ENCODE measurements at places on chromosomes 5 and 9. TPM values are rescaled to one million over a fixed set of nuclear protein-coding genes. Genes with fewer than 3 reads are reported as not detected.

CAMK2A gene
- total RNA-seq: 1.2 TPM

SLCO4C1 gene
- total RNA-seq: 39.8 TPM

WDR38 gene
- total RNA-seq: not detected

HTR4 gene
- total RNA-seq: not detected

SLF1 gene
- 7.1 TPM for total RNA-seq

SPAG8 gene
- total RNA-seq: 1.8 TPM

HRH2 gene
- total RNA-seq: 4.1 TPM

DNA sequence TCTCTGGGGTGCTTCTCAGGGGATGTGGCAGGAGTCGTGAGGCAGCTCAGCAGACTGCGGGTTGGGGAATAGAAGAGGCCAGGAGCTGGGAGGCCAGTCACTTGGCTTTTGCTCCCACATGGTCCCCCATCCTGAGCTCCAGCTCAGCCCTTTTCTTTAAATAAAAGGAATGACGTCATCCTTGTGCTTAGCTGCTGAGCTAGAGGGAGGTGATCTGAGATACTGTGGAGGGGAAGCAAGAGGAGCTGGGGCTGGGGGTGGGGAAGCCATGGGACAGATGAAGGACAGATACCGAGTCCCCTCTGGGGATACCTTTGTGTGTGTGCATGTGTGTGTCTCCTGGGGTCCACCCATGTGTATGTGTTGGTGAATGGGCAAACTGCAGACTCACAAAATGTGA lies 89.0 kb upstream of the ARAP3 start:
- DNase-seq: no peak

DNA sequence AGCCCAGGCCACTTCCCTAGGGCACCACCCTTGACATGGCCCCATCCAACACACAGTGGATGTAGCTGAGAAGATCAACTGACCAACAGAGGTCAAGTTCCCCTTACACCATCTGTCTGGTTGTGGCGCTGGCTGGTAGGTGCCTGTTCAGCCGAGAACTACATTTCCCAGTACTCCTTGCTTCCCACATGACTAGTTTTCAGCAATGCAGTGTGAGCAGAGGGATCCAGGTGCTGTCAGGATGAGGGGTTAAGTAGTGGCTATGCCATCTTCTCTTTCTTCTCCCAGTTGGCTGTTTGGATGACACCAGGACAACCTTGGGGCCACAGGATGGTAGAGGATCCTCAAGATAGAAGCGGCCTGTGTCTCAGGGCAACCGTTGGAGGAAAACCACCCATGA lies 48.6 kb upstream of the SH3PXD2B start:
- DNase-seq: no peak

GRCh38 chr9:82590845-82591244 lies 472.1 kb downstream of the RASEF start:
- no peak for DNase-seq

DNA sequence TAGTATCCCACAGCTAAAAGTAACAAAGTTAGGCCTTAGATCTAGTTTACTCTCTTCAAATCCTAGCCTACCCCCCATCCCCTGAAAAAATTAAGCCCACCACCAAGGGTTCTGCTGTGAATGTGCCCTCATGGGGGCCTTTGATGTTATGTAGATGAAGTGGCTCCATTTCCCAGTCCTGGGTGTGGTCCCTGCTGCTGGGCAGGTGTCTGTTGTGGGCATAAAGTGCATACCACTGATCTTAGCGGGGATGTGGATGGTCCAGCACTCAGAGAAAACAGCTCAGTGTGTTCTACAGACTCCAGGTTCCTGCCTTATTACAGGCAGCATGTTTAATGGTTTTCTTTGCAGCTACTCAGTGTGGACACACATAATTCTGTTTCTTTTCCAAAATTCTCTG lies 1.9 kb downstream of the PCBD2 start:
- DNase-seq: no peak

DNA sequence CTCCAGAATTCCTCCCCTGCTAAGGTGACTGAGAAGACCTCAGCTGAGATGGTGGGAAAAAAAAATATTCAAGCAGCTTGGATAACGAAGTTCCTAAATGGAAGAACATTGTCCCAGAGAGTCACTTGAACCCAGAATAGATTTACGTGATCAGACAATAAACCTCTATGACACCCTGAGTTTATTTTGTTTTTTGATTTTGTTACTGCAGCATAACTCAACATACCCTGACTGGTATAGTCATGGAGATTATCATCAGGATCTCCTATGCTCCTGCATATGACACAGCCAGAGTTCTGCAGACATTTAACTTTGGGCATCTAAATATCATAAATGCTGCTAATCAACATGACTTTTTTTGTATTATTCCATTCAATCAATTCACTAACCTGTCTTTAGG lies 282.9 kb downstream of the RASEF start:
- no peak for DNase-seq

DNA sequence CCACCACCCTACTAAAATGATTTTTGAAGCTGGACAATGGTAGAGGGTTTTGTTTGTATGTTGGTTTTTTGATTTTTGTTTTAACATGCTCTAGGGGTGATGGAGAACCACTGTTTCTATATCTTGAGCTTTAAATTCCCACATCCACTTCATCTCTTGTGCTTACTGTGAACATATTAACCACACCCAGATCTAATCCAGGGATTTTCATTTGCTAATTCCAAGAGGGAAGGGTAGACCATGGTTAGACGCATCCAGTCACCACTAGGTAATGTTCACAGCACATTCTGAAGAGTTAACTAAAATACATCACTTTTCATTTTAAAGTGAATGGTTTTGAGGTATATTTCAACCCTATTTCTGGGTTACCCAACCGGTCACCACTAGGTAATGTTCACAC lies 36.5 kb upstream of the IQGAP2 start:
- no peak for DNase-seq

- DNase-seq: no peak
Observed at GRCh38 chr9:85246541-85246940, 495.2 kb downstream of the AGTPBP1 start.

- DNase-seq: no peak
Observed at GRCh38 chr5:59850766-59851165, 42.8 kb downstream of the PDE4D start.

DNA sequence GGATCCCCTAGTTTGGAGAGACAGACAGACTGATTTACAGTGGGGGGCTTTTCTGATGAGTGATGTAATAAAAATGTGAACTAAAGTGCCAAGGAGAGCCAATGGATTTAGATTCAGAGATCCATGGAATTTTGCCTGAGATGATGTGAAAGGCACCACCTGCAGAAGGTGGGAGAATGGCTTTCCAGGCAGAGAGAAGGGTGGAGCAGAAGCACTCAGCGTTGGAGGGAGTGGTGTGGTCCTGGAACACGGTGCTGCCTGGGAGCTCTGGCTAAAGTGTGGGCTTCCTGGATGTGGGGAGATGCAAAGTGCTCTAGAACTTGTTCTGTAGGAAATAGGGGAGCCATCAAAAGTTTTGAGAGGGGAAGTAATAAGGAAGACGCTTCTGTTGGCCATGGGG lies 57.0 kb downstream of the IQGAP2 start:
- no peak for DNase-seq

GRCh38 chr5:77935506-77936364 lies 159.6 kb upstream of the TBCA start:
- DNase-seq: no peak

DNA sequence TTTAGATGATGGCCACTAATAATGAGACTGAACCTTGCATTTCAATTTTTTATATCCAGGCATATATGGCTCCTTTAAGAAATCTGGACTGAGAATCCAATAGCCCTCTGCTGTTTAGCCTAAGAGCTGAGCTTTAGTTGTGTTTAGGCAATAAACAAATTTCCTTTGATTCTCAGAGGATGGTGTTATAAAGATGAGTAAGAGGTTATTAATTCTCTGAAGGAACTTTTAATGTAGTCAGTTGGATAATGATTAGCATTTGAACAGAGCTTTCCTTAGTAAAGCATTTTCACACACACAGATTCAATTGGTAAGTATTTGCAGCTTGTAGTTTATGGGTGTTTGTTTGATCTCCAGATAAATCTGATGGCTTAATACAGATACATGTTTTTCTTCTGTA lies 149.6 kb downstream of the PRR16 start:
- no peak for DNase-seq

GRCh38 chr5:114665551-114665950 lies 303.7 kb downstream of the KCNN2 start:
- no peak for DNase-seq

DNA sequence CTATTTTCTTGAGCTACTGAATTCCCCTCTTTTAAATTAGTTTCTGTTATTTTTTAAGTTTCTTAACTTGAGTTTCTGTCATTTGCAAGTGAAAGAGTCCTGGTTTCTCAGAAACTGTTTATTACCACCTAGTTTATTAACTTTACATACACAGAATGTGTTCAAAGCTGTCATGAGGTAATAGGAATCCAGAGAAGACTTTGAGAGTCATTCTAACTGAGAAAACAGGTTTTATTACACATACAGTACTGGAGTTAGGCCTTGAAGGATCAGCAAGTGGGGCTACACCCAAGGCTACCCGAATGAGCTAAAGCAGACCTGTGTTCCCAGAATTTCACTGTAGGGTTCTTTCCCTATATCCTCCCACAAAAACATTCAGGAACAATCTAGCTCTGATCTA lies 33.1 kb downstream of the FAM114A2 start:
- DNase-seq: no peak

GRCh38 chr5:67051164-67051563 lies 145.4 kb downstream of the CD180 start:
- DNase-seq: no peak

DNA sequence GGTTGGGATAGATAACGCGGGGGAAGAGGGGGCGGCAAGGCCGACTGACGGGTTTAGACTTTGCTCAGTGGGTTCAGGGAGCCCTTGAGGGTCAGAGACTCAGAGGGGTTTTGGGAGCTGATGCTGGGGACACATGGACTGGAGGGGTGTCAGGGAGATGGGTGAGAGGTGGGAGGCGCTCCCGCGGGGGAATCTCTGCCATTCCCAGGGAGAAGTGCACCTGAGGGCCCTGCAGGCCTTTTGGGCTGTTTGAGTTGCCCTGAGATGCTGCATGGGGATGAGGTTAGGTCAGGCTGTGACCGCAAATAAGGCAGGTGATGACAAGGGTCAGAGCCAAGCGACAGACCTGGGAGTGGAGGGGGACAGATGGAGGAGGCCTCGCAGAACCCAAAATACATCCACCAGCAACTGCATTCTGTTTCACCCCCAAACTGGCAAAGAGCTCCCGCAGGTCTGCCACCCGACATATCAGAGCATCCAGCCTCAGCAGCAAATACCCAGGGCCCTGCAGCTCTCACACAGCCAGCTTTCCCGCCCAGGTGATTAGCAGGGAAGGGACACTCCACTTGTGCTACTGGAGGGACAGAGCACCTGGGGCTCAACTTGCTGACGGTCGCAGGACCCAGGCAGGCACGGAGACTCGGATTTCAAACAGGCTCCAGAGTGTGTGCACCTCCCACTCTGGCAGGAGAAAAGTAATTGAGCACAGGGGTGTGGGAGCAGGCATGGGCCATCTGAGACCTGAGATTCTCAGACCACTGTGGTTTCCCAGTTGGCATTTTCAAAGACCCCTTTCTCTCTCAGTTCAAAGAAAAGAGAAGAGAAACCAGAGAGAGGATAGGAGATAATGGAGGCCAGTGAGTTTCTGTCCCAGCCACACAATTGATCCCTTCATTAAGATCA lies 26.4 kb downstream of the TMOD1 start:
- no peak for DNase-seq
